ENCODE measurements at places on chromosomes 12 and 14. TPM values are rescaled to one million over a fixed set of nuclear protein-coding genes. Genes with fewer than 3 reads are reported as not detected.

GRCh38 chr12:20722142-20722541, 27.0 kb downstream of the SLCO1C1 start:
- no peak overlapping the region for H3K27ac ChIP-seq
- no peak for DNase-seq
- H3K36me3 ChIP-seq = no peaks in the 10 kb centered on the region
- no peaks in the 10 kb centered on the region for H3K4me1 ChIP-seq
- no peak overlapping the region for H3K4me3 ChIP-seq
- no peaks in the 10 kb centered on the region for H3K27me3 ChIP-seq

- H3K27me3 ChIP-seq = no peaks in the 10 kb centered on the region
- no peak for DNase-seq
- H3K36me3 ChIP-seq = no peaks in the 10 kb centered on the region
- no peak overlapping the region for H3K4me3 ChIP-seq
These were observed 37.6 kb downstream of the SVOP start for GRCh38 chr12:108983227-108983626.

GRCh38 chr14:80456209-80456608, 244.9 kb upstream of the DIO2 start:
- no peak overlapping the region for H3K27ac ChIP-seq
- H3K36me3 ChIP-seq = no peaks in the 10 kb centered on the region
- no peaks in the 10 kb centered on the region for H3K27me3 ChIP-seq
- no peak for DNase-seq

DNA sequence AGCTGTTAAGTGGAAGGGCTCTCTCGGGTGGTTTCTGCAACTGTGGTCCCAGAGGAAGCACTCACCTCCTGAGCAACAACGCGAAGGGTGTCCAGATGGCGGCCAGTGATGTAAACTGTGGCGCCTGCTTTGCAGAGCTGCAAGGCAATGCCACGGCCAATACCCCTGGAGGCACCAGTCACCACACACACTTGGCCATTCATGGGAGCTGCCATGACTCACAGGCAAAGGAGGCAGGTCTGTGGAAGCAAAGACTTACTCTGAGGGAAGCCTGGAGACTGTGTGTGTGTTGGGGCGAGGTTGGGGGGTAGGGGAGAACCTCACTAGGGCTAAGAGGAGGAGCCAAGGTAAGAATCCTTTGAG, 707 bp downstream of the DHRS1 start:
- DNase-seq = peak; percentile 41
- H3K4me1 ChIP-seq = peaks cover 11% of the 10 kb centered on the region
- peak overlapping the region; percentile 95 for H3K27ac ChIP-seq
- peaks cover 9% of the 10 kb centered on the region for H3K36me3 ChIP-seq
- H3K27me3 ChIP-seq = no peaks in the 10 kb centered on the region

DNA sequence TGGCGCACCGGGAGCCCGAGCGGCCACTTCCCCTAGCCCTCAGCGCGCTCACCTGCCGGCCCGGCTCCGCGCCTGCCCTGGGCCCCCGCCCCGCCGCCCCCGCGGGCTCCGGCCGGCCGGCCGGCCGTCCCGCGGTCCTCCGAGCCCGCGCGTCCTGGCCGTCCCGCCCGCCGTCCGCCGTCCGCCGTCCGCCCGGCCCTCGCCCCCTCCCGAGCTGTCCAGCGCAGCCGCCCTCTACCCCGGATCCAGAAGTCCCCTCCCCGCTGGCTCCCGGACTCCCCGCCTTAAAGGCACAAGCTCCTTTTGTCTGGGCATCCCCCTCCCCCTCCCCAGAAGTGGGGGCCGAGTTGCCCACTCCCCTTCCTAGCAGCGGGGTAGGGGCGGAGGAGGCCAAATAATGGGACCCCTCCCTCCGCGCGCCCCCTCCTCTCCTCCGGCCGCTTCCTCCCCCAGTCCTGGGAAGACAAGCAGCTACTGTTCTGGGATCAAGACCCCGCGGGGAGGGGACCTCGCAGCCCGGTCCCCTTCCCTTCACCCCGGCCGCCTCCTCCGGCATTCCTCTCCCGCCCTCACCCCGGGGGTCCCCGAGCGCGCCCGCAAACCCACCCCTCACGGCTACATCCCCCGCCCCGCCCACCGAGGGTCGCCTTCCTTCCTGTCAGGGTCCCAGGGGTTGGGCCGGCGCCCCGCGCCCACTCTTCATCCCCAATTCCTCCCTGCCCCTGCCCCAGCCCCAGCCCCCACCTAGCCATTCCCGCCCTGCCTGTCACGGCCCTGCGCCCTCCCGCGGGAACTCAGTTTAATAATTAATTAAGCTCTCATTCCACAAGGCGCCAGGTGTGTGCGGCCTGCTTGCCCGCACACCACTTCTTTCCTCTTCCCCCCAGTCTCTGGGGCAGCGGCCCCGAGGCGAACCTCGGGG, at the start of gene ADCY6:
ADCY6 (minus strand) TSS at position 236 of the 922 bp plus-strand sequence. CDS start 5,655 bp downstream, outside the sequence.
- no peaks in the 10 kb centered on the region for H3K4me1 ChIP-seq
- peak within 1 kb of the TSS; percentile 92 for H3K4me3 ChIP-seq
- H3K36me3 ChIP-seq = no peaks in the 10 kb centered on the region
- peak; percentile 56 for DNase-seq
- peak within 1 kb of the TSS; percentile 96 for H3K27ac ChIP-seq

DNA sequence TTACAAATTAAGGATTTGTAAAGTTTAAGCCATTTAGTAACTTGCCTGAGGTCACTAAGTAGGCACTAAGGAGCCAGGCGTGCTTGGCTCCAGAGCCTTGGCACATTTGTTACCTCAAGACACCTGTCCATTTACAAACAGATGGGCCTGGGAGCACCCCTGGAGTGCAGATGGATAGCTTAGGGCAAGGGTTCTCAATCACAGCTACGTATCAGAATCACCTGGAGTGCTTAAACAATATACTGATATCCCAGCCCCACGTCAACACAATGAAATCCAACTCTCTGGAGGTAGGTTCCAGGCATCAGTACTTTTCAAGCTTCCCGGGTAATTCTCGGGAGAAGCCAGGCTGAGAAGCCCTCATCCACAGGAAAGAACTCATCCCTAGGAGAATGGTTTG, 45.4 kb downstream of the SLC8A3 start:
- no peak overlapping the region for H3K4me3 ChIP-seq
- DNase-seq = no peak
- no peak overlapping the region for H3K27ac ChIP-seq

GRCh38 chr14:40365305-40365704, 933.1 kb upstream of the FBXO33 start:
- H3K4me1 ChIP-seq = no peaks in the 10 kb centered on the region
- no peak for DNase-seq
- no peaks in the 10 kb centered on the region for H3K27me3 ChIP-seq
- no peak overlapping the region for H3K4me3 ChIP-seq

DNA sequence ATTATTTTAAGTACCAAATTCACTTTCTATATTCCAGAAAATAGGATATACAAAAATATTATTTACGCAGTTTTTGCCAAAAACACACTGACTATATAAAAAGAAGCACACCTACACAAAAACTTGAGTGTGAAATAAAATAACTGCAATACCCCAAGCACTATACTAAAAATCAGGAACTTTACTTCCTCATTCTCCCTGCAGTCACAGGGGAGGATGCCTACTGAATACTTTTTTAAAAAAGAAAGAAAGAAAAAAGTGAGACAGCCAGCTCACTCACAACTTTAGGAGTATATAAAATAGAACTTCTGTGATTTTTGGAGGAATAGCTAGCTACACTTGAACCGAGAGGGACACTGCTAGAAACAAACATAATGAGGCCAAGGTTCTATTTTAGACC, 12.2 kb downstream of the RPS6KA5 start:
- no peak overlapping the region for H3K4me3 ChIP-seq
- H3K4me1 ChIP-seq = no peaks in the 10 kb centered on the region
- no peak for DNase-seq

GRCh38 chr12:46553266-46553665, 180.7 kb upstream of the SLC38A2 start:
- no peaks in the 10 kb centered on the region for H3K27me3 ChIP-seq
- peak overlapping the region; percentile 45 for H3K27ac ChIP-seq
- no peak for DNase-seq

- no peak for DNase-seq
- H3K36me3 ChIP-seq = no peaks in the 10 kb centered on the region
- no peak overlapping the region for H3K27ac ChIP-seq
- H3K4me3 ChIP-seq = no peak overlapping the region
- H3K27me3 ChIP-seq = no peaks in the 10 kb centered on the region
These were observed 186.3 kb downstream of the ALG10 start for GRCh38 chr12:34208331-34209258.

DNA sequence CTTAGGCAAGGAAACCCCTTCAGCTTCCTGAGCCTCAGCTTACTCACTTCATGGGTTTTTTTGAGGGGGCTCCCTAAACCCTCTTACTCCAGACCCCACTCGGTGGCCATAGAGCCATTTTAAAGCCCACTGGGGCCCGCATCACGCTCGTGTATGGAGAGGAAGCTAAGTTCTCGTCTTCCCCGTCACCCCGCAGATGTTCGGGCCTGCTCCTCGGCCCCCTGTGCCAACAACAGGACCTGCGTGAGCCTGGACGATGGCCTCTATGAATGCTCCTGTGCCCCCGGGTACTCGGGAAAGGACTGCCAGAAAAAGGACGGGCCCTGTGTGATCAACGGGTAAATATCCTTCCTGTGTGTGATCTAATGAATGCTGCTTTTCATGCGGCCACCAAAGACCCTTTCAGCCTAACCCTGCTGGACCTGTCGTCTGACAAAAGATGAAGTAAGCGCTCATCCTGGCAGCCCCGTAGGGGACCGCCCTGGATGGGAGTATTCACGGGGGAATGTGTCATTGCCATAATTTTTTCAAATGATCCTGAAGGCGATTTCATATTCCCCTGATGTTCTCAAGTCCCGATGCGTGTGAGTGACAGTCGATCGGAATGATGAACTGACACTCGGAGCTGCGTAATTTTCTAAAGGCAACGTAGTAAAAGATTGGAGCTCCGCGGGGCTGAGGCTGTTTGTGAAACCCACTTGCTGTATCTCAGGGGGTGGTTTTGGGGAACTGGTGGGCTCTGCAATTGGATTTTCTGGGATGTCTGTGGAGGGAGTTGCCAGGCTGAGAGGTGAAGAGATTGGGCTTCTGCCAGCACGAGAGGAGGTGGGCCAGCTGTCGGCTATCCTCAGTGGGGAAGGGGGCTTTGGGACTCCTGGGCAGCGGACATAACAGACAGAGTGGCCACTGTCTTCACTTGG, 5.4 kb downstream of the DLK1 start:
- no peak overlapping the region for H3K4me3 ChIP-seq
- H3K36me3 ChIP-seq = no peaks in the 10 kb centered on the region
- no peak for DNase-seq

DNA sequence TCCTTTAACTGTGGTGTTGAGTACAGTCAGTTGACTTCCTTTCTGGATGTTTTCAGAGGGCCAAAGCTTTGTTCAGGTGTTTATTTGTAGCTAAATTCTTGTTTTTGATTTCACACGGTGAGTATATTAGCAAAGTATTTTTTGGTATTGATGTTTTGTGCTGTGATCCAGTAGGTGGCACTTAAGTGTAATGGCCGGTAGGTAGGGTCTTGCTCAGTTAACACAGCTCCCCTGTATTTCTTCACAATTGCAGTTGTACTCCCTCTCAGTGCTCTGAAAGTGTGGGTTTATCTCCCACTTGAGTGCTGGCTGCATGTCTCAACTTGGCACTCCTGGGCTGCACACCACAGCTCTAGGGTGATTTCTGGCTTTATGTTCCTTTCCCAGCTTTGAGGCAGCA, 339.5 kb downstream of the AEBP2 start:
- H3K27me3 ChIP-seq = no peaks in the 10 kb centered on the region
- no peak for DNase-seq
- H3K4me1 ChIP-seq = no peaks in the 10 kb centered on the region
- no peak overlapping the region for H3K4me3 ChIP-seq

- no peak for DNase-seq
- H3K27ac ChIP-seq = no peak overlapping the region
- H3K4me3 ChIP-seq = no peak overlapping the region
- no peaks in the 10 kb centered on the region for H3K36me3 ChIP-seq
- no peaks in the 10 kb centered on the region for H3K4me1 ChIP-seq
- H3K27me3 ChIP-seq = no peaks in the 10 kb centered on the region
These were observed 41.4 kb downstream of the COX16 start for GRCh38 chr14:70317969-70318634.

DNA sequence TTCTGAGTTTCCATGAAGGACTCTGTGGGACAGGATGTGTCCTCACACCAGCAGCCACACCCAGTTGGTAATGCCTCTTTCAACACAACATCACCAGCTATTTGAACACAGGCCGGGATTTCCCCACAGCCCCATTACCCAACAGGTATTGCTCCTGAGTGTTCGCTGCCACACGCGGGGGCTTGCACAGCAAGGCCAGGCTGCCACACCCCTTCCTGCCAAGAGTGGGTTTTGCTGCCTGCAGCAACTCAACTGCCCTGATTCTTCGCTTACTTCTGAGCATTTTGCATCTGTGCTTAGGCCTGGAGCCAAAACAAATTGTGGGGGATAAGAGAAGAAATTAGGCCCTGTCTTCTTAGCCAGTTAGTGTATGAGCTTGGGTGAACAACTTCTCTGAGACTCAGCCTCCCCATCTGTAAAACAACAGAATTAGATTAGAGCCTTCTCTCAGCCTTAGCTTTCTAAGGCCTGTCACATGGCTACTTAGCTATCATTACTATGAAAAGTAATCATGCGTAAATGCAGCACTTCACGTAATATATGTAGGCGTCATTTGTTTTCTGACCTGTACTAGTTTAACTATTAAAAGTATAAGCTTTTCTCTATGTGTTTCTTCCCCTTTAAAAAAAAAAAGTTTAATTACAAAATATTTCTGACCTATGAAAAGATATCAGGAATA, 20.0 kb downstream of the CKAP4 start:
- no peak for DNase-seq
- H3K27ac ChIP-seq = no peak overlapping the region
- no peak overlapping the region for H3K4me3 ChIP-seq
- no peaks in the 10 kb centered on the region for H3K4me1 ChIP-seq
- H3K27me3 ChIP-seq = no peaks in the 10 kb centered on the region

DNA sequence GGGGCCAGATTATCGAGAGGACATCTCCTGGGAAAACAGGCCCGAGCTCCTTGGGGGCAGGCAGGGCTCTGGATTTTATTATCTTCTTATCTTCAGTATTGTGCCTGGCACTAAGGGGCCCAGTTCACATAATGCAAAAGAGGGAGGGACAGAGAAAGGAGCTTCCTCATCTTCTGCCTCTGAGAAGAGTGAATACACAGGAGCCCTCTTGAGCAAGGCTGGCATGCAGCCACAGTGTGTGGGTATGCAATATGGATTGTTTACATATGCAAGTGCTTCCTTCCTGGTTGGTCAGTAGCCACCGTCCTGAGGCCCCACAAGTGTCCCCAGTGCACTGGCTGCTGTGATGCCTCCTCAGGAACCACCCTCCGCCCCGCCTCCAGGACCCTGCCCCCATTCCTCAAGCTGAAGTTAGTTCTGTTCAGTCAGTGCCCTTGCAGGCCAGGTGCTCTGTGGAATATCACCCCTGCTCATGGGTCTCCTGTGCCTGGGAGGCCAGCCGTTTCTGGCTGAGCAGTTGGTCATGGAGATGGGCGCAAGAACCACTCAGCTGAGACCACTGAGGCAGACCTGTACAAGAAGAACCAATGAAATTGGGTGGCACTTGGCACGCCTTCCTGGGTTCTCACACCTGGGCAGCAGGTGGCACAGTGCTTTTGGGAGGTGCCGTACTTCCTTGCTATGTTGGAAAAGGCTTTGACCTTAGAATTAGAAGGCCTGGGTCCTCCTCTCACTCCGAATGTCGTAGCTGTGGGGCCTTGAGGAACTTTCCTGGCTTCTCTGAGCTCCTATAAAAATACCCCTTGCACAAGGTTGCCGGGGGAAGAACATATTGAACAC, 35.1 kb upstream of the ACTN1 start:
- no peaks in the 10 kb centered on the region for H3K4me1 ChIP-seq
- H3K36me3 ChIP-seq = no peaks in the 10 kb centered on the region
- no peaks in the 10 kb centered on the region for H3K27me3 ChIP-seq
- H3K4me3 ChIP-seq = no peak overlapping the region
- DNase-seq = peak; percentile 72

Gene LRP1
- total RNA-seq = 894 TPM

Gene GALC
- total RNA-seq = 30.8 TPM

Gene PLEK2
- not detected for total RNA-seq

Measured in breast epithelium (tissue), 4 donors.